Lower lobe of right lung (tissue), 2 donors: ENCODE measurements at places on chromosomes 2 and 18. TPM values are rescaled to one million over a fixed set of nuclear protein-coding genes. Genes with fewer than 3 reads are reported as not detected.

GRCh38 chr2:17620280-17620679, 79.8 kb downstream of the VSNL1 start:
- no peak for DNase-seq

GRCh38 chr2:1743396-1744150, 742 bp downstream of the PXDN start:
- DNase-seq, result peak; percentile 44

Gene FLACC1
- total RNA-seq, result 6.8 TPM

Gene LRRC30
- not detected for total RNA-seq
